Tibial nerve (tissue), 4 donors: ENCODE measurements at places on chromosomes 4 and X.

DNA sequence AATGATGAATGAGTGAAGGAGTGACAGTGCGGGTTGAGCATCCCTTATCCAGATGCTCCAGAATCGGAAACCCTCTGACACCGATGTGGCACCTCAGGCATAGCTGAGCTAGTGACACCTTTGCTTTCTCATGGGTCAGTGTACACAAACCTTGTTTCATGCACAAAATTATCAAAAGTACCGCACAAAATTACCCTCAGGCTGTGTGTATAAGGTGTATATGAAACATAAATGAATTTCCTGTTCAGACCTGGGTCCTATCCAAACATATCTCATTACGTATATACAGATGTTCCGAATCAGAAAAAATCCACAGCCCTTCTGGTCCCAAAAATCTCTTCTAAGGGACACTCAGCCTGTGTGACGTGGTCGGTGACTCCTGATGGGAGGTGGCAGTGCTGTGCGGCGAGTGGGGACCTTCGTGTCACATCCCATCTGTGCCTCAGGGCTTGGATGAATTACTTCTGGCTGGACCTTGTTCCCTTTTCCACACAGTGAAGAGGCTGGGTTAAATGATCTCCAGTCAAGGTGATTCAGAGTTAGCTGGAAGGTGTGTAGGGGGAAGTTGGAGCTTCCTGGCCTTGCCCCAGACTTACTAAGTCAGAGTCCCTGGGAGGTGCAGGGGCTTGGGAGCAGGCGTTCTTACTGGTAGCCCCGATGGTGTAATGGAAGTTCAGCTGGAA lies 18.8 kb downstream of the RGS12 start:
- DNase-seq = no peak

- DNase-seq = no peak
Observed at GRCh38 chr4:76458825-76459224, 23.8 kb downstream of the SHROOM3 start.

- peak; percentile 35 for DNase-seq
Observed at GRCh38 chr4:122716825-122717448, 15.6 kb upstream of the BBS12 start.

DNA sequence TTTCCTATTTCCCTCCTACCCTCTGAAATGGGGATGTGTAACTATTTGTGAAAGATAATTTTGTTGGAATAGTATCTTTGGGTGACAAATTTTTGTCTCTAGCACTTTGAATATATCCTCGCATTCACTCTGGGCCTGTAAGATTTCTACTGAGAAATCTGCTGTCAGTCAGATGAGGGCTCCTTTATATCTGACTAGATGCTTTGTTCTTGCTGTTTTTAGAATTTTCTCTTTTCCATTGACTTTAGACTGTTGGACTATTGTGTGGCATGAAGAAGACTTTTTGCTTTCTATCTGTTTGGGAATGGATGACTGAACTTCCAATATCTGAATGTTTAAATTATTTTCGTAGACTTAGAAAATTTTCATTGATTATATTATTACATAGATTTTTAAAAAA lies 54.2 kb upstream of the GRID2 start:
- no peak for DNase-seq

GRCh38 chr4:184408021-184408683 lies 66.2 kb downstream of the IRF2 start:
- DNase-seq = no peak

GRCh38 chrX:47169726-47170515 lies 23.7 kb upstream of the UBA1 start:
- DNase-seq = no peak

GRCh38 chr4:108351791-108352190 lies 183.1 kb upstream of the LEF1 start:
- no peak for DNase-seq

DNA sequence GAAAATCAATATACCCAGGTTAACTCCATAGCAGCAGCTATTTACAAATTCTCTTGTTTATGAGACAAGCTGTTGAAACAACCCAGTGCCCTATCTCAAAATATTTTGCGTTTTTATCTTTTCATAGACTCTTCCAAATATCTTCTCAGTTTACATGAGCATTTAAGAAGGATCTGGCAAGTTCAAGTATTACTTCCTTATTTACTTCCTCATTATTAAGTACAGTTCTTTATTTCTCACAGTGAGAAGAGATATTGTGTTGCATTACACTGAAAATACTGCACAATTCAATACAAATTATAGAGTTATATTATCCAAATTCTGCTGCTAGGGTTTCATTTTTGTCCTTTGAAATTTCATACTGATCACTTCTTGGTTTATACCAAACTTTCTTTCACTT lies 43.6 kb upstream of the UCP1 start:
- DNase-seq = no peak

GRCh38 chr4:29540439-29541102 lies 1179.6 kb upstream of the PCDH7 start:
- no peak for DNase-seq

GRCh38 chrX:11257711-11258110 lies 35.5 kb upstream of the AMELX start:
- no peak for DNase-seq

DNA sequence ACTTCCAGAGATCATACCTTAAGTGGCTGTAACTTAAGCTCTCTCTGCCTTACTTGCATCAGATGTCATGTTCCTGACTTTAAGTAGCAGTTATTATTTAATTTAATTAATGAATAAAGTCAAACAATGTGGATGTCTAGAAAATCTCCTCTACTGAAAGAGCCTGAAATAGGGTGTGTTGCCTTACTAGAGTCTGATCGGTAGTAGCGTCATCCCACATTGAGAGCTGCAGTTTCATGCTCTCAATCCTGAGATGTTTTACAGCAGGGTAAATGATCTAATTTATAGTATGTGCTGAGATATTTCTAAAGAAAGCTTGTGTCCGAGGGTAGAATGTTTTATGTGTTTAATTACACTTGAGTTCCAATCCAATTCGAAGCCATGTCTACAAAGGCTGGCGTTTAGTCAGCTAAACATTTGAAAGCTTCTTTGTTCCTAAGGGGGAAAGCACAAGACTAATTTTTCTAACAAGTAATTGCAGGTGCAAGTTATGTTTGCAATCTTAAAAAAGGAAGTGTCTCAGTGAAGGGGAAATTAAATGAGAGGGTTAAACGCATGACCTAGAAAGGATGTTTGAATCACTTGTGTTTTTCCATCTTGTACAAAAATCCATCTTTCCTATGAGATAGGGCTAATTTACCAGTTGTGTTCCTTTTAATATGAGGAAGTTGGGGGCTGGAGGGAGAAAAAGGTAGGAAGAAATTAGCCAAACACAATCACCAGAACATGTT lies 391.0 kb upstream of the MAGEB2 start:
- DNase-seq = no peak

GRCh38 chrX:45324941-45325340 lies 124.3 kb upstream of the DIPK2B start:
- DNase-seq = no peak

DNA sequence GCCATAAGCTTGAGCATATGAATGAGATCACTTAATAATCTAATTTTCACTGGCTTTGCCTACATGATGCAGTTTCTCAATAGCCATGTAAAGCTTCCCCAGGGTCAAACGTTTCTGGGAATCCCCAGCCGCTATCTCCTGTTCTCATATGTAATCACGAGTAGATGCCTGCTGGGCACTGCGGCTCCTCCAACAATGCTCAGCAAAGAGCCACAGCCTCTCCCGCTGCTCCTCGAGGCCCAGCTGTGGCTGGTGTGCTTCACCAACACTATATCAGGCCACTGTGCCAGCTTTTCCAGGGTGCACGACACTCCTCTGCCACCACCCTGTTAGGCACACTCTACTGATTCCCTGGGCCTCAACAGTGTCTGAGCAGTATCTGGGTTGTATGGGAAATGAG lies 78.3 kb upstream of the RASGEF1B start:
- DNase-seq = no peak
